ENCODE measurements at places on chromosomes 3 and 15.

DNA sequence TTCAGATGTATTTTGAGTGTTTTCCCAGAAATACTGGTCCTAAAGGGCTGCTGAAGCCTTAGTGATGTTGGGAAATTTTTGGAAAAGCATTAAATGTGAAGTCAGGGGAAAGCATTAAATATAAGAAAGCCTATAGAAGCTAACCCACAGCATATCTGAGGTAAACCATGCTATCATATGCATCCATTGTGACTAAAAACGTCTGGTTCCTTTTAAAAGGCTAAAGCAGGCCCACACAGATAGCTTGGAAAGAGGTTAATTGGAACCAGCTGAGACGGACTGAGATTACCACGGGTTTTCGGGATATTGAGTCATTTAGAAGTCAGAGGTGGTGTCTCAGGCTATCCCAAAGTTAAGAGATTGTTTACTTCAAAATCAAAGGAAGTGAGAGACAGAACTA, 78.2 kb downstream of the CYP19A1 start:
- no peak for DNase-seq

GRCh38 chr3:73508330-73508954, 116.3 kb downstream of the PDZRN3 start:
- DNase-seq = no peak

- no peak for DNase-seq
Observed at GRCh38 chr3:113251817-113252216, 40.5 kb downstream of the BOC start.

- no peak for DNase-seq
Observed at GRCh38 chr3:43866529-43867353, 176.0 kb downstream of the ABHD5 start.

DNA sequence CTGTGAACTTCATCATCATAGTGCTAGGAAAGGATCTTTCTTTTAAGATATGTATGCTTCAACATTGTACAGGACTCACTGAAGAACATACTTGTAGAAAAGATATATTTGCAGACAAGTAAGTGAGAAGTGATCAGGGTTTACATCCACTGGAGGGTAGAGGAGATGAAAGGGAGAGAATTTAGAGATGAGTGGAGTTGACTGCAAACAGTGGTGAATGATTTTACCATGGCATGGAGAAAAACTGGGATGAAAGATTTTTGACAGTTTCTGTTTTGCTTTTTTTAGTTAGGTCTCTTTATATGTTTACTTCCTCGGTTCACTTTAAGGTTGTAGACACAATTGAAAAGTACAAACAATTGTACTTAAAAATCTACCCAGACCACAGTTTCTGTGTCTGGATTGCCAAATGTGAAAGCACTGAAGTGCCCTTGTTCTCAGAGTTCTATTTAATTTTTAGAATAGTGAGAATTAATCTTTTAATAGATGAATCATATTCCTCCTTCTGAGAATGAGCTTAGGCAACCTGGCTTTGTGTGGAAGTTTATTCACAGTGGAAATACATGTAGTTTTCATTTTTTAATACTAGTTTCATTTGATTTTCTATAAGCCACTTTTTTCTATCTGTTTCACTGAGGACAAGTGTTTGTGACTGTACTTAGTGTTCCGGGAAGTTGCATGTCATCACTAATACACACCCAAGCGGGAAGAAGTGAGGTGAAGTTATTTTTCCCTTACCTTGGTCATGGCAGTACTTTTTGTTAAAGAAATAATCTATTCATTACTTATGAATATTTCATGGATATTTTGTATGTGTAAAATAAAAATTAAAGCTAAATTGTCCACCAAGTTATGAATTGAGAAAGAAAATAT, 1.8 kb upstream of the GPR171 start:
- DNase-seq = no peak

- DNase-seq = no peak
Observed at GRCh38 chr3:160719710-160720109, 36.3 kb upstream of the PPM1L start.

GRCh38 chr15:71199384-71200351, 84.4 kb downstream of the THSD4 start:
- no peak for DNase-seq

- no peak for DNase-seq
Observed at GRCh38 chr3:24086206-24086605, 141.1 kb downstream of the NR1D2 start.

DNA sequence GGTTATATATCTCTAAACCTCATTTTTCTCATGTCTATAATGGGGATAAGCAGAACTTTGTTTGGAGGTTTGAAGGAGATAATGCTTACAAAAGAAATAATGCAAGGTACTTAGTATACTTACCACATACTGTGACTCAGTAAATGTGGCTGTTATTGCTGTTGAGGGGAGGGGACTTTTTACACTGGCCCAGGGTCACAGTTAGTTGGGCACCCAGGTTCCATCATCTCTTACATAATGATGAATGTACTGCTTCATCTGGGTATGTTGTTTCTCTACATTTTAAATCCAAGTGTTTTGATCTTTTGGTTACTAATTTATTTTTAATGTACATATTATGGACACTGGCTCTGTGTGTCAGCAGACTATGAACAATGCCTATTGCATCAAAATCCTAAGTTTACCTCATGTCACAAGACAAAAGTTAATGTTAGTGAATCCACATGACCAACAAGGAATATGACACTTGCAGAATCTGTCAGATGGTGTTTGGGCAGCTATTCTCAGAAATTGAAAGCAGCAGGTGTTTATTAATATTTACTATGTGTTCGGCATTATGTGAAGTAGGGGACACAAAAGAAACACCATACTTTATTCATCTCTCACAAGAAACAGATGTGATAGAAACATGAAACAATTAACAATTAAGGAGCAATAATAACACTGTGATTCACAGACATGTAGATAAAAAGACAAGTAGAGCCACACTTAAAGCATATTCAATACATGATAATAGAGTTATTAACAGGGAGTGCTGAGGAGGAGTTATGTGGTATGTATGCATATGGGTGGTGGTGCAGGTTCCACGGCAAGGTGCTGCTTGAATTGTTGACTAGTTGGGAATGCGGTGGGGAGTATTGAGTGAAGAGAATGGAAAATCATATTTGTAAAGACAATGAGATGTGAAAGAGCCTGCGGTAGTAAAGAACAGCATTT, 109.7 kb downstream of the GALK2 start:
- DNase-seq = no peak

GRCh38 chr3:68809596-68809995, 122.8 kb downstream of the TAFA4 start:
- DNase-seq = no peak

All from activated CD8-positive, alpha-beta memory T cell treated with anti-CD3 and anti-CD28 coated beads for 4 hours (primary cell).